NCI-H187 (cell line): ENCODE measurements at places on chromosomes 7 and 10.

DNA sequence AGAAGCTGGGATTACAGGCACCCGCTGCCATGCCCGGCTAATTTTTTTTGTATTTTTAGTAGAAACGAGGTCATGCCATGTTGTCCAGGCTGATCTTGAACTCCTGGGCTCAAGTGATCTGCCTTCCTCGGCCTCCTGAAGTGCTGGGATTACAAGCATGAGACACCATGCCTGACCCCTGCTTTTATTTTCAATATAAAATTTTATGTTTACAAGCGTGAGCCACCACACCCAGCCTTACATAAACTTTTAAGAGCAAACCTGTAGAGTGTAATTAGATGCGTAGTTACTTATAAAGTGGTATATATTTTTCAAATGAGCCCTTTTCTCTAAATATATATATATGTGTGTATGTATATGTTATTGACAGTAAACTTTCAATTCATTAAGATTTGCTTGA is 8.7 kb downstream of the CNNM2 start:
- DNase-seq = no peak

- no peak for DNase-seq
These were observed 50.8 kb downstream of the PHYHIPL start for GRCh38 chr10:59227136-59227673.

DNA sequence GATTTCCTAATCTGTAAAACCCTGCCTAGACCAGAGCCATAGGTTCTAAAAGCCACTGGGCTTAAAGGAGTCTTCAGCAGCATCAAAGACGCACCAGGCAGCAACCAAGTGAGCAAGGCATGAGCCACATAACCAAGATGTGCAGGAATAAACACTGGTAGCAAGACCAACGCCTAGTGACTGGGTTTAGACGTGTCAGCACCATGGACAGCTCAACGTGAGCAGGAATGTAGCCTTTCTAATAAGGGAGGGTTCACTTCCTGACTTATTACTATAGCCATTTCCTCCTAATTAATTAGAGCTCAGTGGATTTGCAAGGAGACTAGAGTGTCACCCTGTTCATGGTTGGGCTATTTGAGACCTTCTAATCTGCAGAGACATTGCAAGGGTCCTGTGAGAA is 223.7 kb downstream of the LHFPL3 start:
- no peak for DNase-seq

- DNase-seq = no peak
These were observed 92.2 kb downstream of the PRKCQ start for GRCh38 chr10:6487920-6488319.

DNA sequence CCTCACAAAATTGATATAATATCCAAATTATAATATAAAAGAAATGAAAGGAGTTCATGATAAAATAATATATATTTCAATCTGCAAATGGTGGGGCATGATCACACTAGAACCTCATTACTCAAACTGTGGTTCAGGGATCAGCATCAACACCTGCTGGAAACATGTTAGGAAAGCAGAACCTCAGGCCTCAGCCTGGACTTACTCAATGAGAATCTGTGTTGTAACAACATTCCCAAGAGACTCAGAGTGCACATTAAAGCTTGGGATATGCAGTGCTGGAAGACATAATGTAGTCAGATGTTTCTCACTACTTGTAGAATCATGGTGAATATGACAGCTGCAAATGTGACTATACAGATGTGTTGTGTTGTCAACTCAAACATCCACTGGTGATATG is 81.7 kb upstream of the ITPRID1 start:
- DNase-seq = no peak

DNA sequence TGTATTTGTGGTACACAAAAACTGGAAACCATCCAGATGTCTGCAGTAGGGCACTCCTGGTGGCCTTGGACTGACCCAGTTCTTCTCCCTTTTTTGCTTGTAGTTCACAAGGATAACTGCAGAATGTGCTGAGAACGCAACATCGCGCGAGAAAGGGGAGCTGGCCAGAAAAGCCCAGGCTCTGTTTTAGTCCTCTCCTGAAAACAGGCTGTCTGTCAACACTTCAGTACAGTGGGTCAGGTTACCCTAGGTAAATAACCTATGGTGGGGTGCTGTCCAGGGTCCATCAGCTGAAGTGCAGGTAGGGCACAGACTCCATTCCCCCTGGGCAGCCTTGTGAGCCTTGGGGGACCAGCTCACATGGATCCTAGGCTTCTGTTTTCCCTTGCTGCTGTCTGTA is 495.8 kb downstream of the MDFIC start:
- no peak for DNase-seq

DNA sequence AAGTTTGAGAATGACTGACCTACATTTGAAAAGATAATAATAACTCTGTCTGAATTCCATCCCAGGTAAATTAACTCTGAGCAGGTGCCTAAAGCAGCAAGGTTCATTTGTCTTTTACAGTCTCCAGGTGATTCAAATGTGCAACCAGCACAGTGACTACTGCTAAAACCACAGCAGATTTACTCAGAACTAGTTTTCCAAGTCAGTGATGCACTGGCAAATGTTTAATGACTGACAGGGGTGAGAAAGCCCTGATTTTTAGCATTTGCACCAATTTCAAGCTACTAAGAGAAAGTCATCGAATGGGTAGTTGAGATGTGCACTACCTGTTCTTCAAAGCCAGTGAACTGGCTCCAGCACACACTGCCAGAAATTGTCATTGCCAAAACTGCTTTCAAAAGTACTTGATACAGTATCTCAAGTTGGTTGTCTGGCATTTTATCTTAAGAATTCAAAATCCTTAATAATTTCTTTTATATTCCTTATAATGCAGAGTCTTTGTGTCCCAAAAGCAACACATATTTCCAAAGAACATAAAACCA is 60.3 kb downstream of the ATOH7 start:
- no peak for DNase-seq

DNA sequence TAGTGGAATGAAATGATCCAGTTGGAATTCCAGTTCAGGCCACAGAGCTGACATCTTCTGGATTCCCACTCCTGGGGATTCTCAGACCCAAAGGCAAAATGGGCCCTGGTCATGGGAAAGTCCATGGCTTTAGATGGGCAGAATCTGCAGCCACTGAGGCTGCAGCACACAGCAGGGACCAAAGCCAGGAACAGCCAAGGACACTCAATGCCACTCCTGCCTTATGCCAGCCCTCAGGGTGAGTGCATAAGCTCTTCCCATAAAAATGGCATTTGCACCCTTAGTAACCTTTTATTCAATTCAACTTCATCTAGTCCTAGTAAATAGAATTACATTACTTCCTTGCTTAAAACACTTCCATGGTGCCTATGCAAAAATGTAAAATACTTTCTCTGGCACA is 274.4 kb downstream of the KCNMA1 start:
- no peak for DNase-seq

GRCh38 chr10:58016614-58017013 is 251.1 kb downstream of the IPMK start:
- DNase-seq = no peak

DNA sequence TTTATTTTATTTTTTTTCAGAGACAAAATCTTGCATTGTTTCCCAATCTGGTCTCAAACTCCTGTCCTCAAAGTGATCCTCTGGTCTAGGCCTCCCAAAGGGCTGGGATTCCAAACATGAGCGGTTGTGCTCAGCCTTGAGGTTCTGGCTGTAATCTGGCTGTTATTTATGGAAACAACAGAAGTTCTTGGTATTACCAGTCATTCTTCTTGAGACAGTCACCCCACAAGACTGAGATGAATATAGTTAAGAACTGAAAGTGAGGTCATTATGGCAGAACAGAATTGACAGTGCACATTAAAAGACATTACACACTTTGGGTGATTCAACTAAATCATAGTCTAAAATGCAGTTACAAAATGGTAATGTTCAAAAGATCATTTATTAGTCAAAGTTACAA is 719.5 kb downstream of the ZWINT start:
- no peak for DNase-seq

GRCh38 chr10:100724531-100725027 is 20.8 kb upstream of the PAX2 start:
- DNase-seq = no peak
